ENCODE measurements at places on chromosomes 7 and 10.

- no peak for DNase-seq
These were observed 113.2 kb downstream of the HERPUD2 start for GRCh38 chr7:35581605-35582210.

DNA sequence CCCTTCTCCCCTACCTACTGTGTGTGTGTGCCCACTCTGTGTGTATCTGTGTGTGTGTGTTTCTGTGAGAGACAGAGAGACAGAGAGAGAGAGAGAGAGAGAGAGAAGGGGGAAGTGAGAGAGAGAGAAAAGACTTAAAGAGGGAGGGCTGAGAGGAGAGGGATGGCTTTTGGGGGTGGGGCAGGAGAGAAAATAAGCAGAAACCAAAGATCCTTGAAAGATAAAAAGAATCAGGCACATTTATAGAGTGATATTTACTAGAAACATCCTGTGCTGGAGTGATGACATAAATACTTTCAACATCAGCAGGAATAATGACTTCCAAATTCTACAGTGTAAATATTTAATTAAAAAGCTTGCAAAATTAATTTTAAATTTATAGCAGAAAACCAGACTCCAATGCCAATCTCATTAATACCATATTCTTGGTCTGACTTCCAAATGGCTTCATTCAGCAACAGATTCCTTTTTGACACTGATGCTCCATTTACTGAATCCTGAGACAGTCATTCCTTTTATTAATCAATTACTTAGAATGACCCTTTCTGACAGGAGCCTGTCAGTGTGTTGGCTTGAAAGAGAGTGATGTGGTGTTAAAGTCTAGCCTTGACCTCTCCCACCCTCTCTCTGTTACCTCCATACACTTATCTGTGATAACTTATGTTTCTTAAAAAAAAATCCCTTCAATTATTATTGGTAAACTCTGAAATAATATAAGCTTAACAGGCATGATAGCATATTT is 41.7 kb upstream of the WNT2 start:
- no peak for DNase-seq

DNA sequence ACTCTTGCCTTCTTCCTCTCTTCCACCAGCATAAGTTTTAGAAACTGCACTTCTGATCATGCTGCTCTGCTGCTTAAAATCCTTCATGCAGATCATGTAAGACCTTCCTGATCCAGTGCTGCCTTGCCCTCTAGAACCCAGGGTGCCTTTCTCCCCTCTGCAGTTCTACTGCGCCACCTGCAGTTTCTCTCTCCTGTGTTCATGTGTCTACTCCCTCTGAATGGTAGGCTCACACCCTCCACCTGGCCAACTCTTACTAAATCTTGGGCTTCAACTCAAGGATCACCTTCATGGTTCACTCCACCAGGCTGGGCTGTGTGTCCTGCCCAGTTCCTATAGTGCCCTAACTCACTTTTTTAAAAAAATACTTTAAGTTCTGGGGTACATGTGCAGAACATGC is 174.6 kb upstream of the ITGB1 start:
- DNase-seq: peak; percentile 48

DNA sequence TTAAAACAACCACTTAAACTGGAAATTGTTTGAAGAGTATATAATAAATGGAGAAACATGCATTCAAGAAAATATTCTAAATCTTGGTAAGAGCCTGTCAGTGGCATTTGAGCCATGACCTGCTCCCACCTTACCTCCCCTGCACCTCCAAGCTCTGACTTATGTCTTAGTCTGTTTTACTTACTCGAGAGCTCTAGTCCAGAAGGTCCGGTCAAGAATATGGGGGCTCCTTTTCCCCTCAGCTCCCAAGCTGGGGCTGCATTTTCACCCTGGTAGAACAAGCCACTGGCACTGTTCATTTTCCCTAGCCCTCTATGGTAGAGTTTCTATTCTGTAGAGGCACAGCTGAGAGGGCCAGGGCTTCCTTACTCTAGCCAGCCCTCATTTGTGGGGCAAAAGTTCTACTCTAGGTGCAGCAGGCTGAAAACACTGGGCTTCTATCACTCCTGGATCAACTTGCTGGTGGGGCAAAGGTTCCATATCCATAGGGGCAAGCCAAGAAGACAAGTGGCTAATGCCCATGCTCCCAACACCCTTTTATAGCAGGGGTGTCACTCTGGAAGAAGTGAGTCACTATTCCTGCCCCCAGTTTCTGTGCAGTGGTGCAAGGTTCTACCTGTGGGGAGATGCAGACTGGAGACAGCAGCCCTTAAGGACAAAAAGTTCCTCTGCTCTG is 40.6 kb downstream of the ZNF438 start:
- DNase-seq: no peak

- DNase-seq: peak; percentile 64
These were observed 587 bp upstream of the GRK5 start for GRCh38 chr10:119206603-119207365.

- DNase-seq: no peak
These were observed 91.4 kb downstream of the EEPD1 start for GRCh38 chr7:36244429-36244828.

DNA sequence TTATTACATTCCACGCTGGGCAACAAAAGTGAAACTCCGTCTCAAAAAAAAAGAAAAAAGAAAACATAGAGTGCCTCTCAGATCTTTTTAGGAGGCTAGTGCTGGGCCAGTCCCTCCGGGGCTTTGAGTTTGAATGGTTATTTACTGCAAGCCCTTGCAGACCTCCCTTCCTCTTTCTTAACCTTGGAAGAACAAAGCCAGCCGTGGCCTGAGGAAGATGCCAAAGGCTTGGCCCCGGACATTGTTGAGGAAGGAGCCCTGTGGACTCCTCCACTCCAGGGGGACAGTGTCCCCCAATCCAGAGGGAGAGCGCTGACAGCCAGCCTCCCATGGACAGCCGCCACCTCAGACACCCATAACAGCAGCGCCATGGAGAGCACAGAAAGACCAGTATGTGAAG is 5.0 kb downstream of the TSPAN33 start:
- DNase-seq: no peak

GRCh38 chr10:80344276-80344675 is 12.3 kb downstream of the DYDC1 start:
- DNase-seq: no peak

GRCh38 chr7:139873593-139874301 is 44.7 kb downstream of the TBXAS1 start:
- DNase-seq: no peak

DNA sequence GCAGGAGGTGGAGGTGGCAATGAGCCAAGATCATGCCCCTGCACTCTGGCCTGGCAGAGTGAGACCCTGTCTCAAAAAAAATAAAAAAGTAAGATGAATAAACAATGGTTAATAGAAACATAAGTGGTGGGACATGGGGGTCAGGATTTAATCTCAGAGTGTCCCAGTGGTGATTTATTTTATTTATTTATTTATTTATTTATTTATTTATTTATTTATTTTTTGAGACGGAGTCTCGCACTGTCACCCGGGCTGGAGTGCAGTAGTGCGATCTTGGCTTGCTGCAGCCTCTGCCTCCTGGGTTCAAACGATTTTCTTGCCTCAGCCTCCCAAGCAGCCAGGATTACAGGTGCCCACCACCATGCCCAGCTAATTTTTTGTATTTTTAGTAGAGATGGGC is 482.6 kb upstream of the GALNT17 start:
- DNase-seq: no peak

DNA sequence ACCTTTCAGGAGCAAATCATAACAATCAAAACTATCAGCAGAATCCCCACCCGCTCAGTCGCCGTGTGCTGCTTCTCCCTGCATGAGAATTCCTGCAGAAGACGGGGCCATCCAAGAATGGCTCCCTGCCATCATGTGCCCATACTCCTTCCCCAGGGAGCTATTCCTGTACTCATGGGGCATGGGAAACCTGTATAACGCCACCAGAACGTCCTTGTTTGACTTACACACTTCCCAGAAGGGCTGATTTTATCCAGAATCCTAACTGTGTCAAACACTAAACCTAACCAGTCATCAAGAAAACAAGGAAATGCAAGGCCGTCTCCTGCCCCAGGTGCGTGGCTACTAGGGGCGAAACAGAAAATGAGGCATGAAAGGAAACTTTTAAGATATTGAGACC is 16.0 kb downstream of the DIP2C start:
- no peak for DNase-seq

GRCh38 chr10:1561731-1562337 is 175.5 kb downstream of the ADARB2 start:
- DNase-seq: no peak
